Left lung (tissue), 14 donors: ENCODE measurements at places on chromosomes 5 and 9. TPM values are rescaled to one million over a fixed set of nuclear protein-coding genes. Genes with fewer than 3 reads are reported as not detected.

GRCh38 chr5:72041654-72042053, 65.6 kb upstream of the MAP1B start:
- H3K36me3 ChIP-seq: no peaks in the 10 kb centered on the region
- no peaks in the 10 kb centered on the region for H3K27me3 ChIP-seq
- no peak for DNase-seq
- no peaks in the 10 kb centered on the region for H3K4me1 ChIP-seq

NDST1 gene
- total RNA-seq: 100 TPM

SLU7 gene
- total RNA-seq: 40.8 TPM

- no peaks in the 10 kb centered on the region for H3K36me3 ChIP-seq
- no peak for DNase-seq
- H3K4me3 ChIP-seq: no peak overlapping the region
- no peak overlapping the region for H3K27ac ChIP-seq
Measured at GRCh38 chr9:128298535-128299482, 22.7 kb downstream of the SWI5 start.

DNA sequence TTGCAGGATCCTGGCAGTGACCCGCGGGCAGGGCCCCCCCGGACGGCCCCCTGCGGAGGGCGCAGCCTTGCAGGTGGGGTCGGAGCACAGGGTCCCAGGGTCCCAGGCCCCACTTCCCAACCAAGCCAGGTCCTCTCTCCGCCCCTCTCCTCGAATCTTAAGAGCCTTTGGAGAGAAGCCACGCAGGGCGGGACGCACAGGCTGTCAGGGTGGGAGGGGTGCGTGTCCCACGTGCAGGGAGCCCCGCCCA, 18.4 kb upstream of the EGFL7 start:
- peak overlapping the region; percentile 39 for H3K4me3 ChIP-seq
- DNase-seq: peak; percentile 86
- peaks cover 69% of the 10 kb centered on the region for H3K27me3 ChIP-seq

DNA sequence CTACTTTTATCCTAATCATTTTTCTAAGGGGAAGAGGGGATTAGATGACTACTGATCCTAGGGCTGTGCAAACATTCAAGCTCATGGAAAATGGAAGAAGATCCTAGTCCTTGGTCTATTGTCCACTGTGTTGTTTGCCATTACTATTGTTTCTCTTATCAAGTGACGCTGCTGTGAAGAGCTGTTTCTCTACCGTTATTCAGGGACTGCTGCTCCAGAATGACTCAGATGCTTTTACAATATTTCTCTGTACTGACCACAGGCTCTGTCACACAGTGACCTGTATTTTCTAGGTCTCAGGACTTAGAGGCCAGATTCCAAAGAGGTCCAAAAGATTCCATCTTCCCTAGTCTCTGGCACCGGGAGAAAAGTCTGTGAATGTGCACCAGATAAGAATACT, 159.5 kb upstream of the CHD1 start:
- no peak overlapping the region for H3K27ac ChIP-seq
- no peak overlapping the region for H3K4me3 ChIP-seq
- H3K27me3 ChIP-seq: no peaks in the 10 kb centered on the region
- H3K4me1 ChIP-seq: no peaks in the 10 kb centered on the region
